ENCODE measurements at places on chromosomes 6 and 20. TPM values are rescaled to one million over a fixed set of nuclear protein-coding genes. Genes with fewer than 3 reads are reported as not detected.

Gene MEI4
- not detected for total RNA-seq

Gene DOK5
- total RNA-seq, result 16.9 TPM

Gene CALHM6
- total RNA-seq, result 0.33 TPM

Gene C20orf204
- 0.26 TPM for total RNA-seq

Gene DDO
- total RNA-seq, result 8.7 TPM
